NCI-H1930 (cell line): ENCODE measurements at places on chromosomes 3 and 15.
A peak's percentile ranks its signal among the peaks of the same experiment; 100 is the strongest.

GRCh38 chr15:57283774-57284503 is 92.4 kb upstream of the CGNL1 start:
- DNase-seq: no peak

- no peak for DNase-seq
These were observed 35.2 kb downstream of the GLB1 start for GRCh38 chr3:33061782-33062181.

DNA sequence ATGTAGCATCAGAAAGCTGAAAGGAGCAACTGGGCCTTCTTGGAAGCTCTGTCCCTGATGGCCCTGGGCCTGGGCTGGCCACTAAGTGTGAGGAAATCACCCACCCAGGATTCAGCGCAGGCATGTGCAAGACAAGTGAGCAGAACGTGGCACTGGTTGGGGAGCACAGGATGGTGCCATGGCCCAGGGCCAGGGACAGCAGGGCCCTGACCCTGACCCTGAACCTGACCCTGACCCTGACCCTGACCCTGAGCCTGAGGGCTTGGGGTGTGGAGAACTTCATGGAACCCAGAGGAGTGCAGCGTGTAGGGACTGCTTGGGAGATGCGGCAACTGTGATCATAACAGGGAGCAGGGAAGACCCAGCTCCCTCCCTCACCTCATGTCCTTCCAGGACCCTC is 5.9 kb upstream of the ALDH1L1 start:
- DNase-seq: no peak

DNA sequence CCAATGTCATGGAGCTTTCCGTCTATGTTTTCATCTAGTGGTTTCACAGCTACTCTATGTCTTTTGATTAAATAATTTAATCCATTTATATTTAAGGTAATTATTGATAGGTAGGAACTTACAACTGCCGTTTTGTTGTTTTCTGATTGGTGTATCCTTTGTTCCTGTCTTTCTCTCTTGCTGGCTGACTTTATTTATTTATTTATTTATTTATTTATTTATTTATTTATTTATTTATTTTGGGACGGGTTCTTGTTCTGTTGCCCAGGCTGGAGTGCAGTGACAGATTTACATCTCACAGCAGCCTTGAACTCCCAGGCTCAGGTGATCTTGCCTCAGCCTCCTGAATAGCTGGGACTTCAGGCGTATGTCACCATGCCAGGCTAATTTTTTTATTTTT is 299.2 kb upstream of the COL8A1 start:
- DNase-seq: no peak

GRCh38 chr3:9779721-9780457 is 10.1 kb upstream of the CAMK1 start:
- no peak for DNase-seq

DNA sequence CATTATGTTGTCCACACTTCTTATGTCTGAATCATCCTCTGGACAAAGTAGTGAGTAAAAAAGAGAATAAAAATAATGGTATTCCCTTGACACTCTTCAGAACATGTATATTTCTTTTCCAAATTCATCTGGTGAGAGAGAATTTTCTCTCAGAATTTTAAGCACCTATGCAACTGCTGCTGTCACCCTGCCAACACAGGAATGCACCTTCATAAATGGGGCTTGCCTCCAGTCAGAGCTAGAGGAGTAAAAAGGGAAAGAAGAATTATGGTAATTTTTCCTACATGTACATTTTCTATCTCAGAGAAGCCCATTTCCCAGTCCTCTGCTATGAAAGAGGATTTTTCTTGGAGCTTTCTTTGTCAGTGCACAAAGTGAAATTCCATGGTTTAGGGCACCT is 92.2 kb upstream of the ALCAM start:
- DNase-seq: no peak

- no peak for DNase-seq
These were observed 63.0 kb upstream of the MB21D2 start for GRCh38 chr3:192980632-192981031.

- no peak for DNase-seq
These were observed 443.3 kb downstream of the VGLL3 start for GRCh38 chr3:86547692-86548091.

- no peak for DNase-seq
These were observed 391.4 kb upstream of the RARB start for GRCh38 chr3:25036633-25037032.

DNA sequence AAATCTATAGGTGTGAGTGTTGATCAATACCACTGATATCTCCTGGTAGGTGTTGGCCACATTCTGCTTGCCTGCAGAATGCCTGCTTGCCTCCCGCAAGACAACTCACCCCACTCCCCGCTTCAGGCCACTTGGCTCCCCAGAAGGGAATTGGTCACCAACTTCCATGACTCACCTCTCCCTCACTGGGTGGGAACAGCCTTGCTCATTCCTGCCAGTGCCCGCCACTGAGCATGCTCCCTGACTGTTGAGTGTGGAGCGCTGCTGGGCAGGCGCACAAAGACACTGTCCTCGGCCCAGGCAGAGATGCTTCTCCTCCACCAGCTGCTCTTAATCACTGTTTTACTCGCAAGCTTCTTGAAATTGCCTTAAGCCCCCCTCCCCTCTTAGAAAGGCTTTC is 57.3 kb upstream of the PPP2R3A start:
- no peak for DNase-seq

DNA sequence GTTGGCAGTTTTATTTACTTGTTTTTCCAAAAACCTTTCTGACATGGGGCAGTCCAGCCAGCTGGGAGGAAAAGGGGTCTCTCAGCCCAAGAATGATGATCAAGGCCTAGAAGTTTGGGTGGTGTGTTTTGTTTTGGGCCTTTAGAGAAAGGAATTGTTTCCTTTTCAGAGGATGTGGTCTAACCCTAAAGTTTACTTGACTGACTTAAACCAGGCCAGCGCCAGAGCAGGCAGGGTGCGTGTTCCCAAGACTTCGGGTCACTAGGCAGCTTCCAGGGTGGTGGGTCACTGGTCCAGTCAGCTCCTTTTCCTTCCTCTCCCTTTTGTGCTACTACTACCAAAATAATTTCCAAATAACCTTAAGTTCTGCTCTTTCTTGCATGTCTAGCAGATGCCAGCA is 4.9 kb downstream of the FLNB start:
- no peak for DNase-seq

- no peak for DNase-seq
These were observed 50.6 kb upstream of the PLXNA1 start for GRCh38 chr3:126932188-126932931.

DNA sequence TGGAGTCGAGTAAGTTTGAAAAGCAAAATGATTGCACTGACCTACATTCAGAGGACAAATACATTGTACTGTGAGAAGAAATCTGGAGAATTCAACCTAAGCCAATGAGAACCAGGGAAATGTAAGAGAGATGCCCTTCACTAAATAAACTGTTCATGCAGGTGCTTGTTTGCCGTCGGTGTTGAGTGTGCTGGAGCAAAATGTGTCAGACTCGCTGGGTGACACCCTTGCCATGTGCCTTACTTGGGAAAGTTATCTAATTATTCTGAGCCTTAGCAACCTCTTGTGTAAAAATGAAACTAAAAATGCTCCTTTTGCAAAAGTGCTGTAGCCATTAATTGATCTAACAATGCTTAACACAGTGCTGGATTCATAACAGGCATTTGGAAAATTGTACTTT is 140.4 kb downstream of the GABRB3 start:
- DNase-seq: no peak

DNA sequence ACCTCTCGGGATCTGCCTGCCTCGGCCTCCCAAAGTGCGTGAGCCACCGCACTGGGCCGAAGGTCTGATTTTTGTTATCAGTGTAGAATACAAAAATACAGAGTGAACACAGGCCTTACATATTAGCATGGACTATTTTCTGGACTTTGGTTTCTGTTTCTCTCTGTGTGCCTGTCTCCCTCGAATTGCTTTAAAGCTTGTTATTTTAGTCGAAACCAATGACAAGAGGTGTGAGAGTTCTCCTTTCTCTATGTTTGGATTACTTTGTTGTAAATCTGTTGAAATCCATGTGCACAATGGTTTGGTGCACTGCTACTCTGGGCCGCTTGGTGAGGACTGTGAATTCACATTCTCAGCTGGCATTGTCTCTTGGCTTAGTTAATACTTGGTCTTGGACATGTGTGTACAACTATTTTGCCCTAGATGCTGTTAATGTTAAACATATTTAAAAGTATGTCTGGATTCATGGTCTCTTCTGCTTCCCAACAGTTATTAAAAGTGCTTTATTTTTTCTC is 23.9 kb downstream of the MED12L start:
- DNase-seq: no peak

- no peak for DNase-seq
These were observed 39.6 kb downstream of the SLCO2A1 start for GRCh38 chr3:133989936-133990702.

DNA sequence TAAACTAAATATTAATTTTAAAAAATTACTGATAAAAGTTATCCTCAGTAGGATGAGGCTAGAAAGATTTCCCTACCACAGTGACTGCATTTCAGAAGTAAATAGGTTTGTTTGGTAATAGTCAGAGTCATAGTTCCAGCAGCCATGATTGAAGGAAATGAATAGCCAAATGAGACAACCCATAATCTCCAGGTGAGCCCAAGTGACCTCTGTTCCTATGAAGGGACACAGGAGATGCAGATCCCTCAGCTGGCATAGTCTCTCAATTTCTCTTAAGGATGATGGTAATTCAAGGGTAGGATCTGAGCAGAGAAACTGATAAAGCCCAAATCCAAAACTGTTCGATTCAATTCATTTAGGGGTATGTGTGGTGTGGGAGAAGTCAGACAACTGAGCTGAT is 461.8 kb downstream of the RAP2B start:
- DNase-seq: no peak

- DNase-seq: peak; percentile 40
These were observed 72.2 kb downstream of the SMAD6 start for GRCh38 chr15:66774001-66774814.

- DNase-seq: no peak
These were observed 491.8 kb downstream of the SQOR start for GRCh38 chr15:46126581-46126980.

GRCh38 chr15:62841269-62841628 is 201.3 kb upstream of the TPM1 start:
- no peak for DNase-seq

DNA sequence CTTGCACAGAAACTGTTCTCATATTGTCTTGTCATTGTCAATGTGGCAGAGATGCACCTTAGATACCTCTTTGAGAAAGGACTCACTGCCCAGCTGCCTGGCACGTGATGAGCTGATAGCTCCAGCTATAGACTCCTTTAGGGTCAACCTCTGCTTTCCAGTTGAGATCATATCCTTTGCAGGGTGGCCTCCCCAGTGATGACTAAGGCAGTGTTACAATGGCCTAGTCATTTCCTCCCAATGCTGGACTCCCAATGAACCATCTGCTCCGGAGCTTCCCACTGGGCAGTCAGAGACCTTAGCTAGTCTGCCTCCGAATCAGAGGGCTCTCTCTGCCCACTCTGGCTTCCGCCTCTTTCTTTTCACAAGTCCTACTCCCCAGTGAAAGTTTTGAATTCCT is 79.5 kb downstream of the CHRD start:
- no peak for DNase-seq

DNA sequence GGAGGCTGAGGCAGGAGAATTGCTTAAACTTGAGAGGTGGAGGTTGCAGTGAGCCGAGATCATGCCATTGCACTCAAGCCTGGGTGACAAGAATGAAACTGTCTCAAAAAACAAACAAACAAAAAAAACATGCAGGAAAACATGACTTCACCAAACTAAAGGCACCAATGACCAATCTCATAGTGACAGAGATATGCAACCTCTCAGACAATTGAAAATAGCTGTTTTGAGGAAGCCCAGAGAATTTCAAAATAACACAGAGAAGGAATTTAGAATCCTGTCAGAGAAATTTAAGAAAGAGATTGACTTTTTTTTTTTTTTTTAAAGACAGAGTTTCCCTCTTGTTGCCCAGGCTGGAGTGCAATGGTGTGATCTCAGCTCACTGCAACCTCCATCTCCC is 26.1 kb downstream of the NCBP2 start:
- no peak for DNase-seq

GRCh38 chr15:75346796-75347221 is at the start of gene NEIL1:
Gene NEIL1 (plus strand): TSS chr15:75347039. CDS start chr15:75348906, 1,867 bp downstream.
- no peak for DNase-seq

DNA sequence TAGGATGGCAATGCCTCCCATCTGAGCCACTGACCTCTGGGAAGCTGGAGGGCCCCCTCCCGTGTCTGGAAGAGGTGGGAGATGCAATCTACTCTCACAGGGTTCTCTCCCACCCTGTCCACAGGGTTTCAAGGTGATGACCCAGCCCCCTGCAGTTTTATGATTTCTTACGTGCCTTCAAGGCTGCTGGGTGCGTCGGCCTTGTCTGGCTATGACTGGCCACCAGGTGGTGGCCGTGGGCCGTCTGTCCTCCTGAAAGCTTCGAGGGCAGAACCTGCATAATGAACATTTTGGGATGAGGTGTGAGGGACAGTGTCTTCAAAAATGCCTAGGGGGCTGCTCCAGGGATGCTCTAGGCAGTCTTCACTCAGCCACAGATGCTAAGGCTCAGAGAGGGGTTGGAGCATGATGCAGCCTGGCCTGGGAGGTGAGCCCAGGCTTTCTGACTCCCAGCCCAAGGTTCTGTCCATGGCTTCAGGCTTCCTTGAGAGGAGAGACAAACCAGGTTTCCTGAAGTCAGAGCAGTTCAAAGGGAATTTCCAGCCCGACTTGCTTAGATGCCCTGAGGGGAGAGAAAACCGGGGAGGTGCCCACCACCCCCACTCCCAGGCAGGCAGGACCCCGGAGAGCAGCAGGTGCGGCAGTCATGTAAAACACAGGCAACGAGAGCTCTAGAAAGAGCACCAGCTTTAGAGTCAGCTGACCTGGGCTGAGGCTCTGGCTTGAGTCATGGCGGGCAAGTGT is 18.7 kb downstream of the ISG20 start:
- DNase-seq: no peak

DNA sequence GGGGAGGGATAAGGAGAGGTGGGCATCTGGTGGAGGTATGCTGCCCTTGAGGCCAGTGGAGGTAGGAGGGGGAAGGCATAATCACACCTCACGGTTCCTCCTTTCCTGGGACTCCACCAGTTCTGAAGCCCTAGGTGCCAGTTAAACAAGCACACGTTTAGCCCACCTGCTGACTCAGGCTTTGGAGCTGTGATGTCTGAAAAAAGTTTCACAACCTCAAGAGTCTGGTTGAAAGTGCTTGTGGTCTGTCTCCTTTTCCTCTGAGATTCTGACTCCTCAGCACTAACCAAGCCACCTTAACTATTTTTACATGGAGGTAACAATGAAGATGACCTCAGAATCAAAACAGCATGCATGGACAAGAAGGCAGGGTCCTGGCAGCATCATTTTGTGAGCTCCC is 23.0 kb downstream of the HPS3 start:
- no peak for DNase-seq

GRCh38 chr15:90761629-90762028 is 44.5 kb downstream of the BLM start:
- DNase-seq: no peak

- no peak for DNase-seq
These were observed 97.1 kb upstream of the ICE2 start for GRCh38 chr15:60576044-60576443.
